ENCODE measurements at places on chromosomes 3 and 15. TPM values are rescaled to one million over a fixed set of nuclear protein-coding genes. Genes with fewer than 3 reads are reported as not detected.

PARP6 gene
- 19.3 TPM for polyA plus RNA-seq

SLC2A2 gene
- polyA plus RNA-seq: not detected

GHSR gene
- not detected for polyA plus RNA-seq

MUC13 gene
- polyA plus RNA-seq: not detected

GASK1A gene
- not detected for polyA plus RNA-seq

VPS39 gene
- polyA plus RNA-seq: 31.9 TPM

TGM4 gene
- polyA plus RNA-seq: not detected

CD96 gene
- 0.33 TPM for polyA plus RNA-seq

C3orf85 gene
- not detected for polyA plus RNA-seq

CCR8 gene
- 8.6 TPM for polyA plus RNA-seq

DNA sequence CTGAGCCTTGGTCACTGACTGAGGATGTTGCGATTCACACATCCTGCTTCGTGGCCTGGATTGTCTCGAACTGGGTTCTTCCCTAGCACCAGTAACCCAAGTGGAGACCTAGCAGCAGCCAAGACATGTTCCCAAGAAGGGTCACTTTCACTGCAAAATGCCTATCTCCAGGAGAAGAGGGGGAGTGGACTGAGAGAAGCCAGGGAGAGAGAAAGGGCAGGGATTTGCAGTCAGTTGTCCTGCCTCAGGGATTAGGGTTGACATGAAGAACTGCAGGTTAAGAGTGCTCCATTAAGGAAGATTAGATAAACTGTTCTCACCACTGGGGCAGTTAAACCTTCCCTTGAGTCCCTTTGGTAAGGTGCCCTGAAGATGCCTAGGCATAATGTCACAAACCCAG lies 5.7 kb upstream of the CD276 start:
- no peaks in the 10 kb centered on the region for H3K27me3 ChIP-seq
- DNase-seq: no peak
- no peak overlapping the region for H3K27ac ChIP-seq
- H3K4me3 ChIP-seq: no peak overlapping the region
- H3K36me3 ChIP-seq: no peaks in the 10 kb centered on the region

DNA sequence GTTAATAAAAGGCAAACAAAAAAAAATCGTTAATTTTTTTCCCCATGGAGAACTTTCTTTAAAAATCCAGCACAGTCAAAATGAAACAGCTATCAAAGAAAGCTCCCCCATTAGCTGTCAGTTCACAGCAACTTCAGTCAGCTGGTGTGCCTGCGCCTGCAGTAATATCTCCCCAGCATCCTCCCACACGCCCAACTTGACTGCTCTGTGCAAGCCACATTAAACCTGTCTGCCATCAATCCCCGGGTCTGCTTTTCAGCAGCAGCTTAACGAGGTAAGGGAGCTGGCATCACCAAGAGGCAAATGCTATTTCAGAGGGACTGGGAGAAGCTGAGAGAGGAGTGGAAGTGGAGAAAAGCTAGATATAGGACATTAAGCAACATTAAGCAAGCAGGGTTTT lies 337.5 kb downstream of the GAP43 start:
- H3K4me3 ChIP-seq: no peak overlapping the region
- H3K36me3 ChIP-seq: no peaks in the 10 kb centered on the region
- H3K4me1 ChIP-seq: no peaks in the 10 kb centered on the region
- no peak for DNase-seq
- H3K27ac ChIP-seq: no peak overlapping the region

- H3K36me3 ChIP-seq: no peaks in the 10 kb centered on the region
- H3K27me3 ChIP-seq: no peaks in the 10 kb centered on the region
- H3K4me1 ChIP-seq: peaks cover 65% of the 10 kb centered on the region
- peak overlapping the region; percentile 20 for H3K4me3 ChIP-seq
Observed at GRCh38 chr15:74384881-74385643, 17.6 kb upstream of the CYP11A1 start.

DNA sequence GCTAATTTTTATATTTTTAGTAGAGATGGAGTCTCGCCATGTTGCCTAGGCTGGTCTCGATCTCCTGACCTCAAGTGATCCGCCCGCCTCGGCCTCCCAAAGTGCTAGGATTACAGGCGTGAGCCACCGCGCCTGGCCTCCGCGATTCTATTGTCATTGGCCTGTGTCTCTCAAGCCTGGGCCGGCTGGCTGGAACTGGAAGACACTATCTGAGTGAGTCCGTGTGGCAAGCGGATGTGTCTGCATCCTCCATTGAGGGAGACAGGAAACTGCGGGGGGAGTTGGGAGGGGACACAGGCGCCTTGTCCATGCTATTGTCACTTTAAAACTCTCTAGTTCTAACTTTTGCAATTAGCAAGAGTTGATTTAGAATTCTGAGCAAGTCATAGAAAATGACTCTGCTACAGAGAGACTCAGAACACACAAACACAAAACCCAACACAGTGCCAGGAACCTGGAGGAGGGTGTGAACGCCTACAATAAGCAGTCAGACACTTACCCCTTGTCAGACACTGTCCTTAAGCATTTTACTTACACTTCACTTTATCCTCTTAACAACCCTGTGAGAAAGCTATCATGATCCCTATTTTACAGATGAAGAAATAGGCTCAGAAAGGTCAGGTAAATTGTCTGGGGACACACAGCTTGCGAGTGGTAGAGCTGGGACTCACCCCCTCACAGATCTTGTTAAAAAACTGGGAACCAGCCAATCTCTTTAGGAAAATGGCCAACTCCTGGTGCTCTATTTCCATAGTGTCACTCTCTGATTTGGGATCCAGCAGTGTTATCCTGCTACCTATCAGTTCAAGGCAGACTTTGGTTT lies 38.7 kb downstream of the ANP32A start:
- no peak overlapping the region for H3K27ac ChIP-seq
- no peak overlapping the region for H3K4me3 ChIP-seq
- no peaks in the 10 kb centered on the region for H3K27me3 ChIP-seq
- H3K4me1 ChIP-seq: peaks cover 9% of the 10 kb centered on the region
- DNase-seq: no peak

- H3K36me3 ChIP-seq: no peaks in the 10 kb centered on the region
- no peaks in the 10 kb centered on the region for H3K27me3 ChIP-seq
- peak overlapping the region; percentile 47 for H3K27ac ChIP-seq
- no peak overlapping the region for H3K4me3 ChIP-seq
- peaks cover 13% of the 10 kb centered on the region for H3K4me1 ChIP-seq
- peak; percentile 44 for DNase-seq
Observed at GRCh38 chr3:16146015-16146730, 28.3 kb upstream of the GALNT15 start.

DNA sequence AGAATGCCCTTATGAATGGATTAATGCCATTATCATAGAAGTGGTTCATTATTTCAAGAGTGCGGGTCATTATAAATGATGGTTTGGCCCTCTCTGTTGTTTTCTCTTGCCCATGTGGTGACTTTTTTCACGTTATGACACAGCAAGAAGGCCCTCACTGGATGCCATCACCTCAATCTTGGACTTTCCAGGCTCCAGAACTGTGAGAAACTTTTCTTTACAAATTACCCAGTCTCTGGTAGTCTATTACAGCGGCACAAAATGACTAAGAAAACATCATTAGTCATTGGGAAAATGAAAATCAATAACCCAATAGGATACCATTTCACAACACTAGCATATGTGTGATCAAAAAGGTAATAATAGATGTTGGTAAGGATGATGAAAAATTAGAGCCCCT lies 119.0 kb upstream of the LPP start:
- no peak for DNase-seq
- no peaks in the 10 kb centered on the region for H3K4me1 ChIP-seq
- H3K36me3 ChIP-seq: no peaks in the 10 kb centered on the region

DNA sequence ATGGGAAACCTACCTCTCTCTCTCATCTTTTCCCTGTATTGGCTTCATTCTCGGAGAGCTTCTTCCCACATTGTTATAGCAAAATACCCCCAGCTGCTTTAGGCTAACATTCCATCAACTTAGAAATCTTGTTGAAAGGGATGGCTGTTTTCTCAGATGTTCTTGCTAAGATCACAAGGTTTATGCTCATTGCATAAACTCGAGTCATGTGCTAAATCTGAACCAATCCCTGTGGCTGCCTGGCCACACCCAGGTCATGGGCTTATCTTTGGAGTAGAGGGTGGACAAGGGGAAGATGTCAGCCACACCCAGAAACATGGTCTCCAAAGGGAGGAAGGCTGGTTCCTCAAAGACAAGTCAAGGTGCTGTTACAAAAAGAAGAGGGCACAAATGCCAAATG lies 150.6 kb upstream of the UMPS start:
- DNase-seq: no peak
- peaks cover 29% of the 10 kb centered on the region for H3K4me1 ChIP-seq
- H3K27ac ChIP-seq: no peak overlapping the region
- H3K36me3 ChIP-seq: no peaks in the 10 kb centered on the region

- H3K27ac ChIP-seq: no peak overlapping the region
- H3K27me3 ChIP-seq: no peaks in the 10 kb centered on the region
- H3K4me3 ChIP-seq: no peak overlapping the region
- no peak for DNase-seq
- H3K4me1 ChIP-seq: no peaks in the 10 kb centered on the region
- H3K36me3 ChIP-seq: no peaks in the 10 kb centered on the region
Observed at GRCh38 chr3:100254168-100254777, 6.5 kb upstream of the TBC1D23 start.

DNA sequence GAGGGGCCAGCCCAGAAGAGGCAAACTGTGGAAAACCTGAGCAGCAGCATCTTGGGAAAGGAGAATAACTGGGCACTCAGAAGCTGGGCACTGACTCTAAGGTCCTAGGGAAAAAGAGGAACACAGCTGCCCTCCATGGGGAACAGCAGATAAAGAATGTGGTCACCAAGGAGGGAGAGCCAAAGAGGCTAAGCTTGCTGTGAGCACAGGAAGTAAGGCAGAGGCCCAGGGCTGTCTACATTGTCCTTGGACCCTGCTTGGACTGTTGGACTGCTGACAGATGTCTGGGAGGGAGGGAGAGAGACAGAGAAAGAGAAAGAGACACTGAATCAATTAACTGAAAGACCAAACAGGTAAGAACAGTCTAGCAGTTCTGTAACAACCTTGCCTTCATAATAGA lies 4.5 kb upstream of the MNS1 start:
- DNase-seq: no peak
- H3K36me3 ChIP-seq: no peaks in the 10 kb centered on the region
- no peak overlapping the region for H3K4me3 ChIP-seq

DNA sequence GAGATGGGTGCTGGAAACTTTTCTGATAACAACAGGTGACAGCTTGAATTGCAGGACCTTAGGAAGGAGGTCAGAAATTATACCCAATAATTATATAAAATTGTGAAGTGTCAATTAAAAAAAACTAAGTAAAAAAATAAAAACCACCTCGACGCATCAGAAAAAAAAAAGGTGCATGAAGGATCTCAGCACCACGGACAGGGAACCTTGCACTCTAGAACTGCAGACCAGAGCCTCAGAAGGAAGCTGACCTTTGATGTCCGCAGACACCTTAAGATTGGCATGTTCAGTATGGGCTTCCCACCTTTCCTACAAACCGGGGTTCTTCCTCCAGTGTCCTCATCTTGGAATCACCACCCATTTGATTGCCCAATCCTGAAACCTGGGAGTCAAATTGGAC lies 60.9 kb downstream of the SCN10A start:
- no peak overlapping the region for H3K27ac ChIP-seq
- no peaks in the 10 kb centered on the region for H3K4me1 ChIP-seq
- DNase-seq: no peak
- H3K4me3 ChIP-seq: no peak overlapping the region

DNA sequence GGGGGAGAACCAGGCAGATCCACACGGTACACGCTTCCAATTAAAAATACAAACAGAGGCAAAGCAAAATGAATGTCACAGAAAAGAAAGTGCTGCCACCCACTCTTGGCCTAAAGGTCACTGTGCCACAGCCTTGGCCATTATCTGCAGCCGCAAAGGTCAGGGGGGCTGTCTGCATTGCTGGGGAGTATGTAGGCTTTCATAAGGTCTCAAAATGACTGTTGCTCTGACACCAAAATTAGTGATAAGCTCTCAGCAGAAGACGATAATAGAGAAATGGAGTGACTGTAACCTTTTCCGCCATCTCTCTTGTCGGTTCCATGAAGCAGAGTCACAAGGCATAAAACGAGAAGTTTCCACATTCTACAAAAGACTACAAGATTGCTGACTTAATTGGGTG lies 374.2 kb upstream of the ICE2 start:
- H3K36me3 ChIP-seq: no peaks in the 10 kb centered on the region
- no peak overlapping the region for H3K27ac ChIP-seq
- H3K4me1 ChIP-seq: no peaks in the 10 kb centered on the region
- no peaks in the 10 kb centered on the region for H3K27me3 ChIP-seq
- DNase-seq: no peak
- H3K4me3 ChIP-seq: no peak overlapping the region

- H3K4me3 ChIP-seq: no peak overlapping the region
- no peaks in the 10 kb centered on the region for H3K27me3 ChIP-seq
- H3K4me1 ChIP-seq: no peaks in the 10 kb centered on the region
Observed at GRCh38 chr3:173268781-173269180, 127.7 kb upstream of the SPATA16 start.

DNA sequence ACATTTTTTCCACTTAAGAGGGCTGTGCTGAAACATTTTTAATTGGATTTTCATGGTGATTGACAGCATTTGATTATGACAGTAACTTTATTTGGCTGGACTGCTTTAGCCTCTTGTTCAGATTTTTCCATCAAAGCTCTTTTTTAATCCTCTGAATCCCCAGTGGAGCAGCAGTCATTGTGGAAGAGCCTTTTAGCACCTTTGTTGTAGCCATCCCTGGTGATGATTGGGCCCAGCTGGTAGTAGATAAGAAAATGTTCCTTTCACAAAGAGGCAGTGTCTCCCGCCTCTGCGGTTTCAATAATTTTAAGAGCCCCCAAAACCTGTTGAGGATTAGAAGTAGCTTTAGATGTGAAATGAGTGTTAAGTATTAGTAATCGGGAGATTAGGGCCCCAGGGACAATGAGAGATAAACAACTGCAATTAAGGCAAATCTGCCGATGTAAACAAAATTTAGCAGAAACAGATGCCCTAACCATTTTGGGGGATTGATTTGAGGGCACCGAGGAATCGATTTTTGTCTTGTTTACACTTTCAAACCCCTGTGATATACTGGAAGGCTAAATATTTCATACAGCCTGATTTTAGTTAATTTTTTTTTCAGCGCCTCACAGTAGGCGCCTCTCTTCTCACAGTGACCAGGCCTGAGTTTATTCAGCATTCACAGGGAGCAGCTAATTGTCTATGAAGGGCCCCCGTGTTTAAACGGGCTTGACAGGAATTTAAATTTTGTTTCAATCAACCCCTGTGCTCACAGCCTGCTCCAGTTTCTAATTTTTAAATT lies 43.2 kb upstream of the SKOR1 start:
- H3K36me3 ChIP-seq: no peaks in the 10 kb centered on the region
- peaks cover 33% of the 10 kb centered on the region for H3K4me1 ChIP-seq
- no peaks in the 10 kb centered on the region for H3K27me3 ChIP-seq

Measured in GM12878 (cell line).